ENCODE measurements at places on chromosomes 7 and 10.
A peak's percentile ranks its signal among the peaks of the same experiment; 100 is the strongest.

- DNase-seq = no peak
These were observed 245.5 kb downstream of the REEP3 start for GRCh38 chr10:63766745-63767137.

DNA sequence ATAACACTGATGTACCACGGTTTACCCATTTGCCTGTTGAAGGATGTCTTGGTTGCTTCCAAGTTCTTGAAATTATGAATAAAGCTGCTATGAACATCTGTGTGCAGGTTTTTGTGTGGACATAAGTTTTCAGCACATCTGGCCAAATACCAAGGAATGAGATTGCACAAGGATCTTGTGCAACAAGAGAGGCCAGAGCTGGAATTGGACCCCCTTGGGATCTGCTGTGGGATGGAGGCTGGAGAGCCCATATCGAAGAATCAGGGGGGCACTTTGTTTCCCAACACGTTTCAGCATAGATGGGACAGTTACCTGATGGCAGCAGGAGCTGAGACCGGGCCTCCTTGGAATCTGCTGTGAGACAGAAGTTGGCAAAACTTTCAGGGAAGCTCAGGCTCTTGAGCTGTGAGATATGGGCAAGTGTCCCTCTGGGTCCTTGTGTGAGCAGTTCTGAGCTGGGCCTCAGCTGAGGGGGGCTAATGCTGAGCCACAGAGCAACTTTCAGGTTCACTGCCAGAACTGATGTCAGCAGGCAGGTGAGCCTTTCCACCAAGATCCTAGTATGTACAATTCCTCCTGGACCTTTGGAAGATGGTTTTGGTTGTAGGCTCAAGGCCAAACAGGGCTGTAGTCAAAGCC, 115.2 kb upstream of the RAB18 start:
- no peak for DNase-seq

DNA sequence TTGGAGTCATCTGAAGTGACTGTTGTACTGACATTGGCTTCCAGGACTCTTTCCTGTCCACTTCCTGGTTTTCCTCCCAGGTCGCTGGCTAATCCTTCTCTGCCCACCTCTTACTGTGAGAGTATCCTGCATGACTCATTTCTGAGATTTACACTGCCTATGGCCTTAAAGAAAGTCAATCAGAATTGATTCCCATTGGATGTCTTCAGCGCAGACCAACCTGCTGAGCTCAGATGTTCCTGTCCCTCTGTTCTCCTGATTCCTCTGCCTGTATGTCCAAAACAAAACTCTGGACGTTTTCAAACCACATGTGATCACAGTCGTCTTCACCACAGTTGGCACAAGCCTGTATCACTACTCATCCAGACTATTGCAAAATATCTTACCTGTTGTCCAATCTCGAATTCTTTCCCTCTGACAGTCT, 262.1 kb downstream of the CREB5 start:
- DNase-seq = no peak

GRCh38 chr10:33334153-33334804, at the start of gene NRP1:
NRP1 (minus strand) TSS chr10:33334667; CDS start chr10:33334382, 285 bp downstream.
- DNase-seq = no peak

GRCh38 chr7:39892361-39892760, 57.7 kb upstream of the CDK13 start:
- DNase-seq = no peak

DNA sequence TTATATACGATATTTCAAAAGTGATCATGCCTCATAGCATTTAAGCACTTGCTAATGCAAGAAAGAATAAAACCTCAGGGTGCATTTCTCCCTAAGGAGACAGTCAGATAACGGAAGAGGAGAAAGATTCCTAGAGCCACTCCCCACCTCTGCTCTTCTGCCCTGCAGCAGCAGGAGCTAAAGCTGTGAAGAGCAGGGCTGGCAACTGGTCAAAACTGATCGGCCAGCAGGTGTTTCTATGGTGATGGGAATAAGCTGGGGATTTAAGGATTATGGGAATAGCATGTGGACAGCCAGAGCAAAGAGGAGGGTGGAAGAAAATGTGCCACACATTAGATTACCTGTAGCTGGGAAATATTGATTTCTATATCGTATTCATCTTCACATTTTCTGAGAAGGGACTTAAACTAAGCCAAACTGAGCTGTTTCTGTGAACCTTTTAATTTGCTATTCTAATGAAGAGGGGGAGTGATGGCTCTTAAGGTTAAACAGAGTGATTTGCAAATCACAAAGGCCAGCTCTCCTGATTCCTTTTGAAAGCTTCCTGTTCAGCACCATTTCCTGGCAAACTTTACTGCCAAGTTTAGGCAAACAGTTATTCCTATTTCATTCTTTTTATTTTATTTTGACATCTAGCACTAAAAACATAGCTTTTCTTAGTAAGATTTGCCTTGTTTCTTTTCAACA, 268.9 kb upstream of the PFKP start:
- no peak for DNase-seq

DNA sequence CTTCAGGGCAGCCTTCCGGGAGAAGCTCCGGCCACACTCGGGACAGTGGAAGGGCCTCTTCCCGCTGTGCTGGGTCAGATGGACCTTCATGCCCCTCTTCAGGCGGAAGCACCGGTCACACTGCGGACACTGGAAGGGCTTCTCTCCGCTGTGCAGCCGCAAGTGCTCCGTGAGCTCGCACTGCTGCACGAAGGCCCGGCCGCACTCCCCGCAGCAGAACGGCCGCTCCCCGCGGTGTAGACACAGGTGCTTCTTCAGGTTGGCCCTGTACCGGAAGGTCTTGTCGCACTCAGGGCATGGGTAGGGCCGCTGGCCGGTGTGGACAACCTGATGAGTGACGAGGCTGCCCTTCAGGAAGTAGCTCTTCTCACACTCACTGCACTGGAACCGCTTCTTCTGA, 14.2 kb upstream of the ZNF786 start:
- no peak for DNase-seq

- no peak for DNase-seq
These were observed 155.7 kb upstream of the FGFR2 start for GRCh38 chr10:121753726-121754476.

GRCh38 chr7:405489-406211, 114.0 kb downstream of the PDGFA start:
- DNase-seq = no peak

- peak; percentile 40 for DNase-seq
These were observed 29.6 kb downstream of the AMZ1 start for GRCh38 chr7:2717293-2718261.

GRCh38 chr10:118106426-118106825, 59.7 kb upstream of the RAB11FIP2 start:
- DNase-seq = no peak

GRCh38 chr7:103063895-103064294, 10.7 kb downstream of the FBXL13 start:
- DNase-seq = no peak

GRCh38 chr10:49610458-49611165, 502 bp downstream of the SLC18A3 start:
- no peak for DNase-seq

- no peak for DNase-seq
These were observed at the start of gene PRKG1 for GRCh38 chr10:51074238-51075028. PRKG1 (plus strand) TSS chr10:51074487.

GRCh38 chr7:72336632-72337389, 75.3 kb downstream of the CALN1 start:
- no peak for DNase-seq

GRCh38 chr10:28326516-28327490, 23.9 kb upstream of the MPP7 start:
- no peak for DNase-seq

DNA sequence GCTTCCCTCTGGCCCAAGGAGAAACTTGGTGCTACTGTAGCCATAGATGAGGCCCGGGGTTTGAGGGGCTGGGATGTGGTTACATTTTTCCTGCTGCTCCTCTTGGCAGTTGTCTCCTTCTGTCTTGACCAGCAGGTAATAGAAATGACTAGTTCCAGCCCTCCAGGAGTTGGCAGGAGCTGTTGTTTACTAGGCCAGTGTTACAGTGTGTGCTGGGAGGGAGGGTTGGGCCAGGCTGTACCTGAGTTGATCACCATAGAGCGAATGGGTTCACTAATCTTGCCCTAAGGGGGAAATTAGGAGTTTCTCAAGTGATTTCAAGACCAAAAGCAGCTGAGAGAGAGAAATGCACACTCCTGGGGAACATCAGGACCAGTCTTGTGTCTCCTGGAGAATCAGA, 34.9 kb downstream of the PAX2 start:
- DNase-seq = no peak

DNA sequence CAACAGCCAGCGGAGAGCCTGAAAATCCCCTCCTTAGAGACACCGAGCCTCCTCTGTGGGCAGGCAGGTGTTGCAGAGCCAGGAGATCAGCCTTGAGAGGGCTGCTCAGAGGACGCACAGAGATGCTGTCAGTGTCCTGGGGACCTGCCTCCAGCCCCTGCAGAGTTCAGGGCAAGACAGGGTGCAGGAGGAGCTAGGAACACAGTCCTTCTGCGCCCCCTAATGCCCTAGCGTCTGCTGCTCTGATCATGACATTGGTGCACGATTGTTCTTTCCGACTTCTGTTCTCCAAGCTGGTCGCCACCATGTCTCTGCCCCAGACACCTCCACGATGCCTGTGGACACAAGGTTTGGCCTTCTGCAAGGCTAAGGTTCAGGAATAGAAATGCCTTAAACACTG, 613.7 kb upstream of the MKI67 start:
- DNase-seq = no peak

GRCh38 chr7:46949270-46949931, 632.5 kb downstream of the TNS3 start:
- DNase-seq = no peak

GRCh38 chr10:62077330-62078015, 176.0 kb downstream of the ARID5B start:
- no peak for DNase-seq

DNA sequence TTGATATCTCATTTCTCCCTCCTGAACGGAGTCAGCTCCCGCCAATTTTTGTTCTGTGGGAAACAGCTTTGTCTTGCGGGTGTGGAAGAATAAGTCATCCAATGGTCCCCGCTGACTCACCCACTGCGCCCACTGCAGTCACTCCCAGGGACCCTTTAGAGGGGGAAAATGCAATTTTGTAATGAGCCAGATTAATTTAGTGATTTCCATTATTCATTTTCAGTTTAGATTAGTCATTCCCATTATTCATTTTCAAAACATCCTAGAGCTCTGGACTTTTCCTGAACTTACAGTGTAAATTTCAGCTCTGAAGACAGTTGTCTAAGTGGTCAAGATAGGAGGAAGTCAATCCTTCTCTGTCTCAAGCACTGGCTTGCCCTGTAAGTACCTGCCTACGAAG, 154.9 kb upstream of the TMEM72 start:
- no peak for DNase-seq

DNA sequence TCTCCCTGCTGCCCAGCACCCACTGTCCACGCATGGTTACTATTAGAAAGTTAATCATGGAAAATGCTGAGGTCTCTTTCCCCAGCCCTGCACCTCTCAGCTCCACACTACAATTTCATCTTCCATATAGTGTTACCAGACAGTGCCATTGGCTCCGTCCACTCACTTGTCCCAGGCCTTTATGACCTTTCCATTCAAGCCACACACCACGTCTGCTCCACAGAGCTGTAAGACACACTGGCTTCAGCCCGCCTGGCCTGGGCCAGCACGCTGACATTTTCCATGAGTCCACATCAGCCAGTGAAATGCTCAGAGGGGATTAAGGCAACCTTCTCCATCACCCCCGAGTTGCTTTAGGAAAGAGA, 118.7 kb downstream of the KCNMA1 start:
- DNase-seq = no peak

GRCh38 chr10:19828278-19829049, 12.2 kb downstream of the PLXDC2 start:
- no peak for DNase-seq

- peak; percentile 73 for DNase-seq
These were observed 74.6 kb downstream of the PAXIP1 start for GRCh38 chr7:154928136-154929005.

GRCh38 chr7:20264623-20265022, 47.4 kb upstream of the MACC1 start:
- no peak for DNase-seq
